Fibroblast of skin of left biceps (primary cell): ENCODE measurements at places on chromosomes 4 and X.

- peak; percentile 40 for DNase-seq
These were observed 12.5 kb downstream of the RFC1 start for GRCh38 chr4:39353478-39354253.

DNA sequence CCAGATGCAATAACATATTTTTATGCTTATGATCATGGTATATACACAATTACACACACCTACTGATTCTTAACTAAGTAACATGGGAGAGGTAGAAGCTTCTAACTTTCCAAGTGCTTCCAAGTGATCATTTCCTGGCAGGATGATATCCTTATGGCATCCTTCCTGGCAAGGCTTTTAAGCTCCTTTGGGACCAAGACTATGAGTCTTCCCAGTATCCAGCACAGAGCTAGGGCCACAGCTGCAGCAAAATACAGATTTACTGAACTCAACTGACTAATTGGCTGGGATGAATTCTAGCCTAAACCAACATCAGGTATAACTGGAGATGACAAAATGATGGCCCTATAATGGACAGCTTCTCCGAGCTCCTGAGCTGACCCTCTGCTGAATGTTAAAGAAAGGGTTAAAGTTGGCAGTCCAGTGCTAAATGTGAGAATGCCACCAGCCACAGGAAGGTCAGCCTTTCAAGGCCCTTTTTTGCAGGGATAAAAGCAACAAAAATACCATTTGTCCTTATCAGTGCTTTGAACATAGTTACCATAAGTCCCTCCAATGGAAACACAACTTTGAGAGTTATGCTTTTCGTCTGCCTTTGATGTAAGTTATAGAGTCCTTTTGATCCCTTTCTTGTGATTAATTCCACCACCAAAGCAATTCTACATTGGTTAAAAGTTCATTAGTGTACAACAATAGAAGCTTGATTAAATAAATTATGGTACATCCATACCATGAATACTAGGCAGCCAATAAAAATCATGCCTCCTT, 73.4 kb downstream of the MGST2 start:
- no peak for DNase-seq

GRCh38 chr4:109067508-109068235, 234.8 kb downstream of the COL25A1 start:
- peak; percentile 67 for DNase-seq

DNA sequence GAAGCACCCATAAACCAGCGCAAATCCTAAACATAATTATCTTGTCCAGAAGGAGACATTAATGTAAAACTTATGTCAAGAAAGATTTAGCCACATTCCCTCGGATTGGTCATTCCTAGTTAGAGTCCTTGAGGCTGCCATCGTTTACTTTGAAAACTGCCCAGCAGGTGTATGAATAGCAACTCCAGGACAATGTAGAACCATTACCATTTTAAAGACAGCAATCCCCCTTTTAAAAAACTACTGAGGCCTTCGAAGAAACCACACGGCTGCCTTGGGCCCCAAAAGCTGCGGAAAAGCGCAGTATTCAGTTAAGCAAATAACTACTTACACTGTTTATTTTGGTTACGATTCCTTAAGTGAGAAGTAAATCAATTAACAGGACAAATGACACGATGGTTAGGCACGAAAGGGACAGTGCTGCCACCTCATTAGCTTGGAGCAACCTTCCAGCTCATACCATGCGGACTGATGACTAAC, 822 bp upstream of the SGMS2 start:
- DNase-seq, result no peak

- no peak for DNase-seq
These were observed 19.7 kb downstream of the GAB3 start for GRCh38 chrX:154731184-154731583.

GRCh38 chrX:19613645-19614323, 98.5 kb upstream of the MAP3K15 start:
- DNase-seq, result no peak

DNA sequence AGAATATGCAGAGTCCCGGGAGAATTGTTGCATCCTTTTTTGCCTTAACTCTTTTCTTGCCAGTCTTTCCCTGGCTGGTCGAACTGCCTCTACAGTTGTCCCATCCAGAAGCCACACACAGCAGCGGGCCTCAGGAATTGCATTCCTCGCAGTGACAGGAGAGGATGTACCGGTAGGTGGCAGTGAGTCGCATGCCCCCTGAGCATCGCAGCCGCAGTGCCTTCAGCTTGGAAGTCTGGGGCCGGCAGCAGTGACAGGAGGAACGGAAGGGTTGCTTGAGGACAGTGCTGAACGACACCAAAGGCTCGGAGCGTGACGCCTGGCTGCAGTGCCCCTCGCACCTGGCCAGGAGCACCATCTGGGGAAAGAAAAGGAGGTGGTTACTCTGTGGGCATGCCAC, 23.5 kb downstream of the NDP start:
- no peak for DNase-seq

DNA sequence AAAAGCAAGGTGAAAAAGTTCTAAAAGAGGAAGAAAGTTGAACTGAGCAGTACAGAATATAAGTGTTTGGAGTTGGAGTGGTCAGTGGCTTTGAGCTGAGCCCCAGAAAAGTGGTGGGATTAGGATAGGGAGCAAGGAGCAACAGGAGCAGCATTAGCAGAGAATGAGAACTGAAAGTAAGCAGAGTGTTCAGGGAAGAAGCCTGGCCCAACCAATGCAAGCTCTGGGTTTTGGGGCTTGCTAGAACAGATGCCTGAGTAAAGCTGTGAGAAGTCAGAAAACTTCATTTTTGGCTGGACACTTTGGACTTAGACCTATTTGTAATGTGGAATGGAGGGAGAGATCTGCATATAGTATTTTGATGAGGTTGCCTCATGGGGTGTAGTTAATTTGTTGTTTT, 17.8 kb downstream of the JADE1 start:
- DNase-seq, result no peak

DNA sequence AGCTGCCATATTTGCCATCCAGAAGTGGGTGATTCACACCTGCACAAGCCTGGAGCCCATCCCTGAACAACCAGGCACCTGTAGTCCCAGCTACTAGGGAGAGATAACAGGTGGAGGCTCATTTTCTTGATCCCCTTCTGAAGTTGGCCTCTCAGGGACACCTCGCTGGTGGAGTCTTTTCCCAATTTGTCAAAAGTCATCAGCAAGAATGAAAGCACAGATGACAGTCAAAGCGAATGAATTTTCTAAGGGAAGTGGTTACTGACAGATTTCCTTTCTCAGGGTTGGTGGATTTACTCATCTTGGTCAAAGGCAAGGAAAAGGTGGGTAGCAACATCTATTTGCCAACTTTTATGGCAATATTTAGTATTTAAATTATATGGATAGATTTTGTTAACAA, 36.5 kb downstream of the FGFBP1 start:
- DNase-seq, result no peak

GRCh38 chr4:83830138-83830888, 294.4 kb downstream of the GPAT3 start:
- DNase-seq, result no peak

- no peak for DNase-seq
These were observed 161.6 kb upstream of the PGRMC2 start for GRCh38 chr4:128449251-128449650.

DNA sequence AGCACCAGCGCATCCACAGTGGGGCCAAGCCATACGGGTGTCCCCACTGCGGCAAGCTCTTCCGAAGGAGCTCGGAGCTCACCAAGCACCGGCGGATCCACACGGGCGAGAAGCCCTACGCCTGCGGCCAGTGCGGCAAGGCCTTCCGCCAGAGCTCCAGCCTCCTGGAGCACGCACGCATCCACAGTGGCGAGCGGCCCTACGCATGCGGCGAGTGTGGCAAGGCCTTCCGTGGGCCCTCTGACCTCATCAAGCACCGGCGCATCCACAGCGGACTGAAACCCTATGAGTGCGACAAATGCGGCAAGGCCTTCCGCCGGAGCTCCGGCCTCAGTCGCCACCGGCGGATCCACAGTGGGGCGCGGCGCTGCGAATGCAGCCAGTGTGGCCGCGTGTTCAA, 13.6 kb downstream of the ZNF275 start:
- DNase-seq, result no peak

DNA sequence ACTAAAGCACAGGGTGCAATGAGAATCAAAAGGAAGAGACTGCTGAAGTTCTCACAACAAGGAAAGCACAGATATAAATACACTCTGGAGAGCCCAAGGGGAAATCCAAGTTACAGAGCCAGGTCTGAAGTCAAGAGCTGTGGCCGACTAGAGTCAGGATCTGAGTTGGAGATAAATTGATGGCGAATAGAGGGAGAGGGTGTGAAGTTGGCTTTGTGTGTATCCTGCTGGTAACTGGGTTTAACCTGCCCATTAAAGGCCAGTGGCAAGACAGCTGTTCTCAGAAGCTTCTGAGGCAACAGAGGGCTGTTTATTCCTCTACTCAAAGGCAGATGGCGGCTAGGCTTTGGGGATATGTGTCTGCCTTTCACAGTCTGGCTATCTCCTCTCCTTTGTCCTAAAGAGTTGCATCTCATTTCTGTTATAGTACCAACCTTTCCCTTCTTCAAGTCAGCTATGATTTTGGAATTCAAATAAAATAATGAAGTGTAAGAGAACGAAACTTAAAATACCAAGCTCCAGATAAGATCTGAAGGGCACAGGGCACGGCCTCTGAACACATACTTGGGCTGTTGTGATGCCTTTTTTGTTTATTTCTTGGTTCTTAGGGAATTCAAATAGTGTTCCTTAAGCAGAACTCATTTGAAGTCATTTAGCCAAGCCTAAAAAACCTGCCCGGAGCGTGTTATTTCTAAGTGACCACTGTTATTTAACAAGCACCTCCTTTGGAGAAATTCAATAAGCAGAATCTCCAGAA, 142.1 kb downstream of the APBB2 start:
- no peak for DNase-seq

GRCh38 chrX:48961585-48962091, 4.2 kb upstream of the OTUD5 start:
- DNase-seq, result no peak

GRCh38 chrX:40579141-40579540, 1.6 kb upstream of the ATP6AP2 start:
- no peak for DNase-seq

DNA sequence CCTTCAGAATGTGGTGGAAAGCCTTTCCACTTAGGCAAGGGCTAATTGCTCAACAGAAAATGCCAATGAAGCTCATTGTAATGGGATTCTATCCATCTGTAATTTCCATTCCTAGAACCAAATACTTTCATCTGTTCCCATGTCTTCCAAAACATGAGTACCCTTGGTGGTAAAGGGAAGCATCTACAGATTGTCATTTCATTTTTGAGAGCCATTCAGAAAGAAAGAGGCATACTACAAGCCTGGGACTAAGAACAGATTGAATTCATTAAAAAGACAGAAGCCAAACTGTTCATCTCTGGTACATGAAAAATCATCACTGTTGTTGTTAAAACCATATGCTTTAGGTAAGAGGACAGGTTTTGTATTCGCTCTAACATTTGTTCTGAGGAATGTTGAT, 43.6 kb upstream of the DCTD start:
- DNase-seq, result no peak

GRCh38 chr4:187184508-187184907, 460.9 kb upstream of the FAT1 start:
- DNase-seq, result no peak

- DNase-seq, result no peak
These were observed 844.0 kb upstream of the FRG1 start for GRCh38 chr4:189096717-189097116.

DNA sequence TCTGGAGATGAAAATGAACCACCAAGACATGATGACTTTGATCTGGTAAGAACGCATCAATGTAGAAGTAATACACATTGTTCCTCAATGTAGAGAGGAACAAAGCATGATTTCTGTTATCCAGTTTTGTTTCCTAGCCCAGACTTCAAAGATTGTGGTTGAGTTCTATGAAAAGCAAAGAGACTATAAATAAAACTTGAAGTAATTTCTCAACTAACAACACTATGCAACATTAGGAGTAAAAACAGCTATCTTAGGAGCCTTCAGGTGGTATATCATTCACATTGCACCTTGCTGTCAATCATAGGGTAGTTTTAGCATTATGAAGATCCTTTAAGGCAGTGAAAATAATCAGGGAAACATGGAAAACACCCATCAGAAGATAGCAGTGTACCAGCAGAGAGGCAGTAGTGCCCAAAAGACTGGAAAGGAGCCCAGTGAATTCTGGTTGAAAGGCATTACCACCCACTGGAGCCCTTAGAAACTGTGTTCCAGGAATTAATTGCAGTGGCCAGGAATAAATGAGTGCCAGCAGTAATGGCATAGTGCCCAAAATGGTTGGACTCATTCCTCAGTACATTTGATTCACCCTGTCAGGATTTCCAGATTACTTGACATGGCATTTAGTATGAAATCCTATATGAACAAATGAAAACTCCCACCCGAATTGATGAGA, 300.7 kb upstream of the CXXC4 start:
- DNase-seq, result no peak

GRCh38 chrX:153416781-153417450, 5.6 kb downstream of the ZFP92 start:
- DNase-seq, result no peak

DNA sequence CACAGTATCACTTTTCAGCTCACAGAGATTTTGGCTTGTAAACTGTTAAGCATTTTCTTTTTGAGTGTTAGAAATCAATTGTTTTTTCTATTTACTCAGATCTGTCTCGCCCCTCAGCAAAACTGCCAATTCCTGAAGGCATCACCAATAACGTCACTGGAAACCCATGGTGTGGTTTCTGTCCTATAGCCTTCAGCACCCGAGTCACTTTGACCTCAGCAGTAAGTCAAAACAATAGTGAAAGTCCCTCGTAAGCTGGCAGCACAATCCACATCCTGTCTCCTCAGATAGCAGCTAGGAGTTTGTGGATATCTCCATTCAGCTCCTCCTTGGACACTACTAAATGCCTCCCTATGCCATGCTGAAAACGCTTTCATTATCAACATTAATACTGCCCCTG, 1787.4 kb upstream of the ADGRL3 start:
- DNase-seq, result no peak

DNA sequence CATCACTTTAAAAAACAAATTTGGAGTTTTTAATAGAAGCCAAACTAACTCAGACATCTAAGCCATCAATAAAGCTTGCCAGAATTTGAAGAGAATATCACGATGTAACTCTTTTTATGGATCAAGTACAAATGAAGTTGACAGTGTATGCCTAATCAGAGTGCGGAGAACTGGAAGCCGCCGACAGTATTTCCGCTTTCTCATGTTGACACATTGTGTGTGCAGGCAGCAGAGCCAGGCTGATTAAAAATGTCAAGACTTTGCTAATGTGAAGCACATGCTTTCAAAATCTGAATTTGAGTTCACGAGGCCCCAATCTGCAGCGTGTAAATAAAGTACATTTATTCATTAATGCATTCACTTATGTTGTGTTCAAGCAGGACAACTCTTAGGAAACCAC, 161.2 kb downstream of the TENM3 start:
- no peak for DNase-seq

GRCh38 chr4:65973186-65973585, 302.9 kb upstream of the EPHA5 start:
- no peak for DNase-seq
